ENCODE measurements at places on chromosomes 3 and 15.
A peak's percentile ranks its signal among the peaks of the same experiment; 100 is the strongest.

- DNase-seq: no peak
These were observed 44.0 kb downstream of the BFSP2 start for GRCh38 chr3:133443649-133444422.

- DNase-seq: no peak
These were observed 66.4 kb upstream of the TJP1 start for GRCh38 chr15:29888646-29889045.

- no peak for DNase-seq
These were observed 34.8 kb downstream of the PDHB start for GRCh38 chr3:58398669-58399333.

GRCh38 chr3:147755310-147755709, 346.1 kb downstream of the ZIC1 start:
- DNase-seq: no peak

DNA sequence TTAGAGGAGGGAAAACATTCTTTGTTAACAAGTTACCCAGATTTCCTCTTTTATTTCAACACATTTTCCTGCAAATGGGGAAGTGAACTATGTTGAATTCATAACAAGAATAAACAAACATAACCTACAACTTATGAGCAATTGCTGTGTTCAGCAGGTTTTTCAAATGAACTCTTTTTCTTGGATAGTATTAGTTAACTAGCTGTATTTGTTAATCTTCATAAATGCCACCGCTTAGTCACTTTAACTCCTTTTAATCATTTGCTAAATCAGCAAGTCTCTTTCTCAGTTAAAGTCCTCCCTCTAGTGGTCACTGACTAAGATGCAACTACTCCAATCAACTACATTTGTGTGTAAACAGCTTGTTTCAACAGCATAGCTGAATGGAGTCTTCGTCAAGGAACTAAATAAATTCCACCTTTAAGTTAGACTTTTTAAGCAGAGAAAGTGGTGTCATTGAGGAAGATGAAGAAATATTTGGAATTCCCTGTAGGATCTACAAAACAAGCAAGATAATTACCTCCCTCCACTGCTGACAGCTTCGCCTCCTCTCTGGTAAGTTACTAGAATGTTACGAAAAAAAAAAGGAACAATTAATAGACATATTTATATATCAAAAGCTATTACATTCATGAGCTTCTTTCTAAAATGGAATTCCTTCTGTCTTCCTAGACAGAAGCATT, 1122.0 kb downstream of the ROBO1 start:
- DNase-seq: no peak

DNA sequence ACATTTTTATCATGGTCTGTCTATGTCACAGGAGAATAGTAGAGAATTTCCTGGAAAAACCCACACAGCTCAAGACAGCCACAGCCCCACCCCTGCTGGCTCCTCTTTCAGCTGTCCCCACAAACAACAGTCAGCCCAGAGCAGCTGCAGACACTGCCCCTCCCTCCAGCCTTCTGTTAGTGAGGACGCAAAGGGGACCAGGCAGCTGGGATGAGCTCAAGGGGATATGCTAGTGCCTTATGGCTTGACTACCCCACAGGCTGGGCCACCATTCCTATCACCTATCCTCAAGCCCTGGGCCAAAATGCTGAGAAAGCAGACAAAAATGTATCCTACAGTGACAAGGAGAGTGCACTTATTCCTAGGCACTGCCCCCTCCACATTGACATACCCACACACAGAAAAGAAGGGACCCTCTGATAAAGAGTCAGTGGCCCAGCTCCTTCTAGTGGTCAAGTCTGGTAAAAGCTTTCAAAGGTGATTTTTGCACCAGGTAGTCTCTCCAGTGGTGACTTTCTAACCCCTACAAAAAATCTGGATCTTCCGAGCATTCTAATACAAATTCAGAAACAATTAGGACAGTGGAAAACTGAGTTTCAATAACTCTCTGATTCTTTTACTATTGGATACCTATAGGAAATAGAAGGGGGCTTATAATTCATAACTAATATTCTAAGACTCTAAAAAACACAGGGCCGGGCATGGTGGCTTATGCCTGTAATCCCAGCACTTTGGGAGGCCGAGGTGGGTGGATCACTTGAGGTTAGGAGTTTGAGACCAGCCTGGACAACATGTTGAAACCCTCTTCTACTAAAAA, 3.0 kb upstream of the MAP1A start:
- no peak for DNase-seq

- DNase-seq: no peak
These were observed 210.7 kb downstream of the SSR3 start for GRCh38 chr3:156344215-156344614.

DNA sequence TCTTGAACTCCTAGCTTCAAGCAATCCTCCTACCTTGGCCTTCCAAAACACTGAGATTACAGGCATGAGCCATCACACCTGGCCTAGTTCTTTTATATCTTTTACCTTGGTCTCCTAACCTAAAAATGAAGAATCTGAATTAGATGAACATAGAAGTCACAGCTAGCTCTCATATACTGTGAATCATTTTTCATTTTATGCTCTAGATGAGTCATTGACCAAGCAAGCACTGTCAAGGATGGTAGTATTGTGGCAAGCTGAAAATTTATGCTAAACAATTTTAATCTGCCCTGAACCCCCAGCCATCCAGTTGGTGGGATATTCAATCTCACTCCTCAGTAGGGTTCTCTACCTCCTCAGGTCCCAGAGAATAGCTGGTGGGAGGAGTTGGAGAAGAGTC, 48.3 kb upstream of the DNAJC13 start:
- DNase-seq: no peak

GRCh38 chr15:64009241-64009640, 37.0 kb downstream of the DAPK2 start:
- DNase-seq: no peak

DNA sequence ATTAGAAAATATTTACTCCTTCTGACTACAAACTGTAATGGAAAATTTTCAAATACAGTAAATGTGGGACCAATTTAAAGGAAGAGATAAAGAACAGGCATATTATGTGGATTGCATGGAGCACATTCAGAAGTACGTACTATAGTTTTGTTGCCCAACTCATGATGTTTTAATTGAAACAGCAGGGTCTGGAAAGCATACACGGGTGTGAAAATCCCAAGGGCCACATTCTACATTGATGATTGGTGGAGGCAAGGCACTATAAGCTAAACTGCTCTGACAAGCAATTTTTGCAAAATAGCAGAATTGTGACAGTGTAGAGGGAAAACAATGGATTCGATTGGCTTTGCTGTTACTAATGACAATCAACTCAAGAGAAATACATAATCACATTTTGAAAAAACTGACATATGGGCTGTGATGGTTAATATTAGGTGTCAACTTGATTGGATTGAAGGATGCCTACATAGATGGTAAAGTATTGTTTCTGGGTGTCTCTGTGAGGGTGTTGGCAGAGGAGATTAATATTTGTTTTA, 458.6 kb downstream of the PYDC2 start:
- no peak for DNase-seq

DNA sequence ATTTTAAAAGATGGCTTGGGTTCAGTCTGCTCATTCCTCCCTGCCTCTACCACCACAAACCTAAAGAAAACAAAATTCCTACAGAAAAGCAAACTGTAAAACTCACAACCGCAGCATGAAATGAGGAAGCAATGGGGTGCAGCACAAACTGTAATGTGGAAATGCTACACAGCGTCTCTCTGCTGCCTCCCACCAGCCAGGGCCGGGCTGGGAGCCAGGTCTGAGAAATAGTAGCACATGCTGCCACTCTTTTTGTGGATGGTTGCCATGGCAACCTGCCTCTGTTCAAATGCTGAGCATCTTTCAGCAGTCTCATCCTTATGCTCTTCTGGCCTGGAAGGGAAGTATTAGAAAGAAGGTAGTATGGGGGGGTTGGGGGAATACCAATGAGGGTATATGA, 55.4 kb downstream of the EOMES start:
- DNase-seq: no peak

GRCh38 chr3:13896473-13897154, 16.7 kb upstream of the WNT7A start:
- no peak for DNase-seq

GRCh38 chr15:48966595-48967301, 3.0 kb upstream of the SHC4 start:
- DNase-seq: peak; percentile 10

All from activated T-cell treated with anti-CD3 and anti-CD28 coated beads for 4 hours (primary cell).